ENCODE measurements at places on chromosomes 7 and 10.

DNA sequence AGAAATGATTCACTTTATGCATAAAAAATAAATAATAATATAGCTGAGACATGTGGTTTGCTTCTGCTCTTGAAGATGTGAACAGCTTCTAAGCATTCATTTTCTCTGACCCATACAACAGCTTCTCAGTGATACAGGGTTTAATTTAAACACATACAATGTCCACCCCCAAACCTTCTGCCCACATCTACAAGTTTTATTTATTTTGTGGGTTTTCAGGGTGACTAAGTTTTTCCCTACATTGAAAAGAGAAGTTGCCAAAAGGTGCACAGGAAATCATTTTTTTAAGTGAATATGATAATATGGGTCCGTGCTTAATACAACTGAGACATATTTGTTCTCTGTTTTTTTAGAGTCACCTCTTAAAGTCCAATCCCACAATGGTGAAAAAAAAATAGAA, 17.2 kb downstream of the INHBA start:
- DNase-seq: peak; percentile 24

DNA sequence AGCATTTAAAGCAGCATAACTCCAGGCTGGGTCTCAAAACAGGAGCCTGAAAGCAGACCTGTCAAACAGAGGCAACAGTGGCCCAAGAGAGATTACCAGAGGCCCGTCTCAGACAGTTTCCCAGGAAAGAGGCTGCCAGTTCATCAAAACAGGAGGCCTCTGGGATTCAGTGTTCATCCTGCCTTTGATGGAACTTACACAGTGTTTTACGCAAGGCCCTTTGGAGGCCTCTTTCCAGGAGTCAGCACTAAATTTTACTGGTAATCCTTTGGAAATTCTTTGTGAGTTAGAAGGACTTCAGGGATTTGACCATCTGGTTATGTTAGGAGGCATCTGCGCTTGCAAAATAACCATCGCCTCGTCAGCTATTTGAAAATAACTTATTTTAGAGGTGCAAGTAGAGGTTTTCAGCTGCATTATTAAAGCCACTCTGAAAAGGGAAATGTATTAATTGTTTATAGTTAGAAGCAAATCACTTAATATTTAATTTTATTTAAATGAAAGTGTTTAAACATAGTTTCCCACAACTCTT, 501.2 kb upstream of the COBL start:
- no peak for DNase-seq

- no peak for DNase-seq
Measured at GRCh38 chr7:38844952-38845563, 63.9 kb downstream of the VPS41 start.

DNA sequence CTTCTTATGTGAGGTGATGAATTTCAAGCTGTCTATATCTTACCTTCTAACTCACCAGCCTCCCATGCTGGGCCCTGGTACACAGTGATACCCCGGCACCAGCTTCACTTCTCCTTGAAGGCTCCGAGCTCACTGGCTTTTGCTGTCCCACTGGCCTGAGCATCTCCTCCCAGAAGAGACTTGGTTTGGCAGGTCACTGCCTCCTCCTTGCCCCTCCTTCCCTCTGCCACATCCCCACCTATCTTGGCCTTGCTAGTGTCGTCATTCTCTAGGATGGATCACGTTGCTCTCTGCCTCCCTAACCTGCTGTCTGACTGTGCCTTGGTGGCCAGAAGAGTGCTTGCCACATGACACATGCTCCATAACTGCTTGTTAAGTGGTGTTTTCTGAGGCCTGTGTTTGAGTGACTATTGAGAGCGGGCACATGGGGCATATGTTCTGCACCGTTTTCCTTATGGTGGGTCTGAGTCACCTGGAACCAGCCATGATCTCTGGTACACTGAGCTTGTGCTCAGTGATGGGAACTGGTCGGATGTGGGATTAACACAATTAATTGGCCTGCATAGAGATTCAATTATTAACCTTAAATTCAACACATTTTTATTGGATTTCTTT, 86.5 kb downstream of the TMEM178B start:
- DNase-seq: no peak

- DNase-seq: no peak
Measured at GRCh38 chr10:97163781-97164501, 21.8 kb downstream of the SLIT1 start.

- DNase-seq: peak; percentile 69
Measured at GRCh38 chr7:75711656-75712514, 26.9 kb downstream of the HIP1 start.

DNA sequence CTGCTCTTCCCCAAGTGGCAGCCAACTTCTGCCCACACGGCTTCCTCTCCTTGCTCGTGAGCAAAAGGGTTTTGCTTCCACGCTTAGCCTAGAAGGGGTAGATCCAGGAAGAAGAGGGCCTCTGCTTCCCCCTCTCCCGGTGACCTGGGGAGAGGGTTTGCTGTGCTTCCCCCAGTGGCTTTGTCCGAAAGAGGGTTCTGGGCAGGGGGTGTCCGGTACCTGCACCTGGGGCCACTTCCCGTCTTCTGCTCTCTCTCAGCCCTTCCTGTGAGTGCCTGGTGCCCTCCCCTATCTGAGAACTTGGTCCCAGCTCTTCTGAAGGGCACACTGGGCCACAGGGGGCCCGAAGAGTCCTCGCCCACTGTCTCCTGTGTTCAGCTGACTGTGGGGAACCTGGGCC, 11.3 kb downstream of the JAKMIP3 start:
- DNase-seq: no peak

DNA sequence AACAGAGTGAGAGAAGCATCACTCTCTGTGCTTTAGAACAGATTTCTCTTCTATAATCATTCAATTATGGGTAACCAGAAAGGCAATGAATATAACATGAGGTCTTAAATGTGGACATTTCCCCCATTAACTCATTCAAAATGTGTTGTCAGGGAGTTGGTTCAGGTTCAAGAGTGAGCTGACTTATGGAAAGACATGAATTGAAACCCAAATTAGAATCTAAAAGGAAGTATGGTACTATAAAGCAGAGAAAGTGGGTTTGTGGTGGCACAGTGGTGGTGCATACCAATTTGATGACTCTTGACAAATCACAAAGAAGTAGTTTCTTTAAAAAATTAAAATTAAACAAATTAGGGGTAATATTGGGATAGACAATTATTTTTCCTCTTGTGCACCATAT, 114.6 kb upstream of the MEOX2 start:
- DNase-seq: no peak

- DNase-seq: no peak
Measured at GRCh38 chr7:158024881-158025280, 562.7 kb downstream of the PTPRN2 start.

DNA sequence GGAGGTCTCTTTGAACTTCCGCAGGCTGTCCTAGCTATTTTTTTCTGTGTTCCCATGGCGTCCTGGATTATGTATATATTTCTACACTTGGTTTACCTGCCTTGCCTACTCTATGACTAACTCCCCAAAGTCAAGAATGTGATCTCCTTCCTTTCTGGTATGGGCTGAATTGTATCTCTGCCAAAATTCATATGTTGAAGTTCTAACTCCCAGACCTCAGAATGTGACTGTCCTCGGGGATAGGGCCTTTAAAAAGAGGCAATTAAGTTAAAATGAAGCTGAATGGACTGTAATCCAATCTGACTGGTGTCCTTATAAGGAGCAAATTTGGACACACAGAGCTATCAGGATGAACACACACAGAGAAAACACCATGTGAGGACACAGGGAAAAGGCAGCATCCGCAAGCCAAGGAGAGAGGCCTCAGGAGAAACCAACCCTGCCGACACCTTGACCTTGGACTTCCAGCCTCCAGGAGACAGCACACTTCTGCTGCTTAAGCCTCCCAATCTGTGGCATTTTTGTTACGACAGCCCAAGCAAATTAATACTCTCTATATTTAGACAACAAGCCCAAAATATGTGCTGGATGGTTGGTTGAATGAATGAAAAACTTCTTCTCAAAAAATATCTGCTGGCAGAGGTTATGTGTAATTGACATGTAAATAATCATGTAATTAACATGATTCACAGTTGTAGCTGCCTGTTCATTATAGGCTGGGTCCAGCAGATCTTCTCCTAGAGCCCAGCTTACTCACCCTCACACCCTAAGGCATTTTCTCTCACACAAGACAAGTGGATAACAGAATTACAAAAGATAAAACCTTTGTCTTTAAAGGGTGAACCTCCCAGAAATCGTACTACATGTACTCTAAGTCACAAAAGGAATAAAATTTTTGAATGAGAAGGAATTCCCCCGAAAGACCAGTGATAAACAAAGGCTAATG, 123.7 kb downstream of the CUBN start:
- DNase-seq: no peak

- DNase-seq: no peak
Measured at GRCh38 chr7:1917221-1918062, 247.4 kb downstream of the ELFN1 start.

GRCh38 chr7:101614098-101614938, 14.8 kb downstream of the MYL10 start:
- no peak for DNase-seq

- no peak for DNase-seq
Measured at GRCh38 chr10:48184224-48184623, 90.3 kb downstream of the FRMPD2 start.

DNA sequence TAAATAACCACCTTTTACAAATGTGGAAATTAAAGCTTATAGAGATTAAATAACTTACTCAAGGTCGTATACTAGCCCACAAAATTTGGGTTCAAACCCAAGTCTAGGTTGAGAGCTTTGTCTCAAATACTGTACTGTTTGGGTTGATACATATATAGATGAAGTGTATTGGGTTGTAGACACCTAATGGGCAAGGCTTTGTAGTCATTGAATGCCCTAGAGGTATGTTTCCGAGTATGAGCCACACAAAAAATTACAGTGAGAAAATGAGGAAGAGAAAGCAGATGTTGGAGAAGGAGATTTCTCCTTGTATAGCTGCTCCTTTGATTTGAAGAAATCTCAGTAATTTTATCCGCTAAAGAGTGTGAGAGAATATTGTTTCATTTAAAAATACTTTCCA, 60.6 kb downstream of the C1GALT1 start:
- DNase-seq: no peak

DNA sequence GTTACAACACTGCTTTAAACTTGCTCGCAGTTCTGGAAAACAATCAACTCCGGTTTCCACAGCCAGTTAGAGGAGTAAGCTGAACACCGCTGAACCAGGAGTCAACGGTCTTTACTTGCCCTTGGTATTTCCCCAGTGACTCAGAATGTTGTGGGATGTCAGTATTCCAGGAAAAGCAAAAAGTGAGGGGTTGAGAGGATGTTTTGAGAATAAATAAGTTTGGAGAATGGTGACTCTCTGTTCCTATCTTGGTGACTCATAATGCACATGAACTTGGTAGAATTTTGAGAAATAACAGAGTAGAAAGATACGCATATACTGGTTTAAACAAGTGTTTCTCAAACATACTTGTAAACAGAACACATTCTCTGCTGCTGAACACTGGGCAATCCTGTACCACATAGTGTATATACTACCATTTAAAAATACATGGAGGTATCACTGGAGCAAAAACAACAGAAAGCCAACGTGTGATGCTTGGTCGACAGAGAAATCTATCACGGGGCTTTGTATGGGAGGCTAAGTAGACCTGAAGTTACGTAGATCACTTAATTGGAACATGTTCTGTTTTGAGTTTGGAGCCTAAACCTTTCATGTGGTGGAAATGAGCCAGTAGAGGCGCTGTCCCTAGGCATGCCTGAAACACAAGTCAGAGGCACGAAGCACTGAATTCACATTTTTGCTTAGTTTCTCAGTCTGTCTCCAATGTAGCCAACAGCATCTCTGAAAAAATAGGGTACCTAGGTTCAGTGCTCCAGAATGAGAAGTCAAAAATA, 534.3 kb downstream of the PARD3 start:
- no peak for DNase-seq

GRCh38 chr7:55641811-55642210, 69.5 kb upstream of the VOPP1 start:
- peak; percentile 13 for DNase-seq

GRCh38 chr10:47441938-47442337, 42.0 kb downstream of the ANXA8 start:
- DNase-seq: no peak

- DNase-seq: no peak
Measured at GRCh38 chr10:74332398-74332797, 181.4 kb downstream of the ADK start.

- DNase-seq: no peak
Measured at GRCh38 chr10:131451407-131452015, 140.0 kb upstream of the TCERG1L start.

DNA sequence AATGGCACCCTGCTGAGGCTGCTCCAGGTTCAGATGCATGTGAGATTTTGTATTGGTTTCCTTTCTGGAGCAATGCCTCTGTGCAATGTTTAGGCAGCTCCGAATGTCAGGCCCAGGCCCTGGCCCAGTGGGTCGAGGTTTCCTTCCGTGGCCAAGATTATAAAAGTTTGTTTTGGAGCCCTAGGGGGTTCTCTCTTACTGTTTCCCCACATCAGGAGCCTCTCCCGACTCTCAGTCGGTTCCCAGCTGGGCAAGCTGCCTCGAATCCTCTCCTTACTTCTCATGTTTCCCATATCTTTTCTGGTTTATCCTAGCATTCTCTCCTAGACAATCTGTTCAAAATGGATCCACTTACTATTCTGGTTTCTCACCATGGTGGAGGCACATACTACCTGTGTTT, 11.0 kb downstream of the TMEM140 start:
- no peak for DNase-seq

DNA sequence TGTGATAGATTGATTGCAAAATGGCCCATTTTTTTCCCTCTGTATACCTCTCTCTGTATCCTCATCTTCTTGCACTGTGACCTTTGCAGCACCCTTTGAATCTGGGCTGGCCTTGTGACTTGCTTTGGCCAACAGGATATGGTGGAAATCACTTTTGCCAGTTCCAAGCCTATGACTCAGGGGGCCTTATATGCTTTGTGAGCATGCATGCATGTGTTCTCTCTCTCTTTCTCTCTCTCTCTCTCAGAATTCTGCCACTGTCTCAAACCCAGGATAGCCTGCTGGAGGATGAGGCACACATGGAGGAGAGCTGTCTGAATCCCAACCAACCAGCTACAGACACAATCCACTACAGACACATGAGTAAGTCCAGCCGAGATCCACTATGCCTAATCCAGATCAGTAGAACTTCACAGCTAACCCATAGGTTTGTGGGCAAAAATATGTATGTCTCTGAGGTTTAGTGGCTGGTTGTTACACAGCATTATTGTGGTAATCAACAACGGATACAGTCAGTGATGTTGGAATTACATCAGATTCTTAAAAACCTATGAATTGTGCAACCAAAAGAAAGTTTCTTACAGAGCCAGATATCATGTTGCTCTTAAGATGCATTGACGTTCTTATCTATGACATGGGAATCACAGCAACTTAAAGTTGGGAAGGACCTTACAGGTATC, 41.8 kb upstream of the ABCB4 start:
- no peak for DNase-seq

GRCh38 chr7:130278860-130279259, 12.2 kb downstream of the CPA2 start:
- no peak for DNase-seq

All from Kasumi-1 (cell line).